ENCODE measurements at places on chromosomes 11 and 22.

GRCh38 chr11:36427876-36428275, 82.2 kb downstream of the TRAF6 start:
- DNase-seq: no peak

DNA sequence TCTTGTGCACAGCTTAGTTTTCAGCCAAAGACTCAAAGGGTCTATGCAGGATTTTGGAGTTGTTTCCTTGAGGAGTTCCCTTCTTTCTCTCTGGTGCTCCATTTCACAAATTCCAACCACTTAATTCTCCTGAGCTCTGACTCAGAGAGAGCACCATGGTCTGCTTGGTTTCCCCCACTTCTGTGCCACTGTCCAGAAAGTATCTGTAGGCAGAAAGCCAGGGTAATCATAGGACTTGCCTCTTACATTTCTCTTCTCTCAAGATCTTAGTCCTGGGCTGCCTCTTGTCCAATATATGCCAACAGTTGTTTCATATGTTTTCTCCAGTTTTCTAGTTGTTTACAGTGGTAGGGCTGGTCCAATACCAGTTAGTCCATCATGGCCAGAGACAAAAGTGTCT, 6.4 kb upstream of the MRGPRD start:
- DNase-seq: no peak

- no peak for DNase-seq
Observed at GRCh38 chr11:2771758-2772466, 72.1 kb upstream of the KCNQ1OT1 start.

DNA sequence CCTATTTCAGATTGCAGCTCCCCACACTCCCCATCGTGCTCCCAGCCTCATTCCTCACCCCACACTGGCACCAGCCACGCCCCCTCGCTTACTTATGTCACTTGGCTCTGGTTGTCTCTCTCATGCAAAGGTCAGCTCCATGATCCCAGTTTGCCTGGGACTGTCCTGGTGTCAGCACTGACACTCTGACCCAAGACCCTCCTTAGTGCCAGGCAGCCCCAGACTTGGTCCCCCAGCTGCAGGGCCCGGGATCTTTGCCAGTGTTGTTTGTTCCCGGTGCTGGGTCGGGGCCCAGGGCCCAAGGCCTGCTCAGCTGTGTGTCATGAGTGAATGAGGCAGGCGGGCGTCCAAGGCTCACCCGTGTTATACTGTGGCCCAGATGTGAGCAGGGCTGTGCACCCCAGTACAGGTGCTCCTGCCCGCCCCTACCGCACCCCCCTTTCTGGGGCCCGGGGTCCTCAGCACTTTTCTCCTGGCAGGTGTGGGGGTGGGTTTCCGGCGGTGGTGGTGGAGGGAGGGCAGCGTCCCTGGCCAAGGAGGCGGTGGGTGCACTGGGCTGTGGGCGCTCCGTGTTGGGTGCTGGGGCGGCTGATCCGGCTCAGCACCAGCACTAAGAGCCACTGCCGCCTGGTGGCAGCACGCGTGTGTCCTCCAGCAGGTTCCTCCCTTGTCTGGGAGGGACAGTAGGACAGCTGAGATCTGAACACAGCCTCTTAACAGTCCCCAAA, 19.5 kb downstream of the IL17REL start:
- no peak for DNase-seq

GRCh38 chr22:25172153-25172552, 27.5 kb upstream of the CRYBB3 start:
- DNase-seq: no peak

All from stimulated activated CD4-positive, alpha-beta T cell treated with anti-CD3 and anti-CD28 coated beads, Interleukin-1b, Interleukin-23, amount 100 ng/mL, for 1 hour (primary cell).